Left renal cortex interstitium (tissue), 4 donors: ENCODE measurements at places on chromosomes 11 and 22.

DNA sequence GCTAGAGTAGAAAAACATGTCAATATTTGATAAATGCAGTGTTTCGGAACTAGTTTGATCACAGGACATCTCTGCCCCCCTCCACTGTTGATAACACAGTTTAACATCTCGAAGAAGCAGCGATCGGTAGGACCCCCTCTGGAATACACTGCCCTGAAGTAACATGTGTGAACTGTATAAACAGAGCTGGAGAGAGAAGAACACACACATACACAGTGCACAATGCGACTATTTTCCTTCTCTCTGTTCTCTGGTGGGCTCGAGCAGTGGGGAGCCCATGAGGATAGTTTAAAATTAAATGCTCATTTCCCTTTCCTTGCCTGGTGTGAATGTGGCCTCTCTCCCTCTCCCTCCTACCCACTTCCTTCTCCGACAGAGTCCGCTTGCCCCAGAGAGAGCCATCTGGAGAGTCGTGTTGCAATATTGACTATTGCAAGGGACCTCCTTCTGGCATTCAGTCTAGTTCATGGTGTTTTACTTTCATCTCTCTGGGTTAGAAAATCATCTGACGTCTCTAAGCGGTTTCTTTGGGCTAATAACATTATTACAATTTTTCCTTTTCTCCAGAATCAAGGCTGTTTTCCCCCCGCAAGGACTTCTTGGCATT, 51.6 kb upstream of the BARX2 start:
- no peak for DNase-seq

DNA sequence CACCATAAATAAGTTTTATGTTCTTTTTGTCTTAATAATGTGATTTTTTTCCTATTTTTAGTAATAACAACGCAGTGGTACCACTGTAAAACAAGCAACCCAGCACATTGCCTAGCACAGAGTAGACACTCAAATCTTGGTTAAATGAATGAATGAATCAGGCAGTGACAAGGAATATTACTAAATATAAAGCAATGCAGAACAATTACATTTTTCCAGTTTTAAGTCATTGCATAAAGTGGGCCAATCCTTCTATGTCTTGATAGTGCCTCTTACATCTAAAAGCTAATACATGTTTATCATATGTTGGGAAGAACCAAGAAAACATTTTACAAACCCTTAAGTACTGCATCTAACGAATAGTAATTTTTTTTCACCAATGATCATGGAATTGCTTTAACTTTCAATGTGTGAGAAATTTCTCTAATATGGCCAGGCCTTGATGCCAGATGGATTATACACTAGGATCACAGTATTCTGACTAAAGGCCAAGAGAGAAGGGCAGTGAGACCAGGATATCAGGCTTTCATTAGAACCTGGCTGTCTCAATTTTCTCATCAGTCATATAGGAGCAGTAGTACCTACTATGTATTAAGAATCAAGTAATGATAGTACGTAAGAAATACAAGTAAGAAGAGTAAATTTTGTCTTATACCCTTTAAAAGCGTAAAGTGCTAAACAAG, 88.5 kb downstream of the TRIM44 start:
- DNase-seq, result no peak

GRCh38 chr11:46445920-46446771, 54.6 kb upstream of the CHRM4 start:
- no peak for DNase-seq

DNA sequence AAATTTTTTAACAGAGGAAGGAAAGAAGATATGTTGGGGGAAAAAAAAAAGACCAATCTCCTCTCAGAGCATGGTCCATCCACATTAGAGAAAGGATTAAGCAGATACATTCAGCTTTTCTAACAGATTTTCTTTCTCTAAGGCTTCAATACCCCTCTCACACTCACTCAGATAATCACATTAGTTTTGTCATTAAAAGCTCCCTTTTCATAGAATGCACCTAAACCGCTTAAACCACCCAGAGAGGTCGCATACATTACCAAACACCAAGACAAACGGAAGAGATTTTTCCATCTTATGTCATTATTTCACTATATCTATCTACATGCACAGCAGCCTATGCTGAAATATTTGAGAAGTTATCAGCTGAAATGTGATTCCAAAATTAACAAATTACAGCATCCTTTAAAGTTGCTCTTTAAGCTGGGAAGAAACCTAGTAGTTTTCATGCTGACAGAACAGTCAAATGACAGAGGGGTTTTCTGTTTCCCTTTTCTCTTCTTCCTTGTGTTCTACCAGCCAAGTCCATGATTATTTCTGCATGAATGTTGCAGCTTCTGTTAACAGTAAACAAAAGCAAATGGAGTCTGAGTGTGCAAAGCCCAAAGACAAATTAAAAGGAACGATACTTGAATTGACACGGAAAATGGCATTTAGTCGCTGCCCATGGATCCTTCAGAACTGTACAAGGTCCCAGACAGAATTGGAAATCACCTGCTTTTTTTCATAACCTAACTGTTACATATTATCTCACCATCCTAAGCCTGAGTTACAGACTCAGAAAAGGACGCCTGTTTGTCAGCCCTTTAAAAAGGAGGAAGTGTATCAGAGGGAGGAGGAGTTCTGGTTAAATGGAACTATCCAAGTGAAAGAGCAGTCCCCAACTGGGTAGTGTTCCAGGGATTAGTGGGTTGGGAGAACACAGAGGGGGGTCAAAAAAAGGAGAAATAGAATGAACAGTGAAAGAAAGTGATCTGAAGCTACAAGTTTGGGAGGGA, 54.6 kb downstream of the PRCP start:
- no peak for DNase-seq
